Common myeloid progenitor, CD34-positive (primary cell): ENCODE measurements at places on chromosomes 12 and 14.

DNA sequence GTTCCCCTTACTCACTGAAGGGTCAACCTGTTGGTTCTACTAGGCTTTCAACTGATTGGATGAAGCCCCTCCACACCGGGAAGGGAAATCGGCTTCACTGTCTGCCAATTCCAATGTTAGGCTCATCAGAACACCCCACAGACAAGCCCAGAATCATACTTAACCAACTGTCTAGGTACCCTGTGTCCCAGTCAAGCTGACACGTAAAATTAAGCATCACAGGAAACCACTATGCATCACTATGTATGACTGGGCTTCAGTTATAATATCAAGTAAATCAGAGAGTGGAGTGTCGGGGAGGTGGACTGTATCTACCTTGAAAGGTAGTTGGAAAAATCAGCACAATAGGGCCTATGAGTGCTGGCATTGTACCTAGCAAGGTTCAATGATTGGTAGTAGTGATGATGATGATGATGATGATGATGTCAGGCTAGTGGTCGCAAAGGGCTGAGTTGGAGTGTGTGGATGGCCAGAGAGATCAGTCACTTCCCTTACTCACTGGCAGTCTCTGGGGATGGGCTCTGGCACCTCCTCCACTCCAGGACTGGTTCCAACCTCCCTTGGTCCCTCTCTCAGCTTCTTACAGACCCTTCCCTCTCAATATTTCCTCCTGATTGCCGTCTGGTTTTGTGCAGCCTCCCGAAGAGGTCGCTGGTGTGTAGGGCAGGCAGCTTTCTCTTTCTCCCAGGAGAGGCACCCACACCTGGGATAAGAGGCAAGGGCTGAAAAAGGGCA lies 3.3 kb upstream of the ATG101 start:
- no peak for DNase-seq

DNA sequence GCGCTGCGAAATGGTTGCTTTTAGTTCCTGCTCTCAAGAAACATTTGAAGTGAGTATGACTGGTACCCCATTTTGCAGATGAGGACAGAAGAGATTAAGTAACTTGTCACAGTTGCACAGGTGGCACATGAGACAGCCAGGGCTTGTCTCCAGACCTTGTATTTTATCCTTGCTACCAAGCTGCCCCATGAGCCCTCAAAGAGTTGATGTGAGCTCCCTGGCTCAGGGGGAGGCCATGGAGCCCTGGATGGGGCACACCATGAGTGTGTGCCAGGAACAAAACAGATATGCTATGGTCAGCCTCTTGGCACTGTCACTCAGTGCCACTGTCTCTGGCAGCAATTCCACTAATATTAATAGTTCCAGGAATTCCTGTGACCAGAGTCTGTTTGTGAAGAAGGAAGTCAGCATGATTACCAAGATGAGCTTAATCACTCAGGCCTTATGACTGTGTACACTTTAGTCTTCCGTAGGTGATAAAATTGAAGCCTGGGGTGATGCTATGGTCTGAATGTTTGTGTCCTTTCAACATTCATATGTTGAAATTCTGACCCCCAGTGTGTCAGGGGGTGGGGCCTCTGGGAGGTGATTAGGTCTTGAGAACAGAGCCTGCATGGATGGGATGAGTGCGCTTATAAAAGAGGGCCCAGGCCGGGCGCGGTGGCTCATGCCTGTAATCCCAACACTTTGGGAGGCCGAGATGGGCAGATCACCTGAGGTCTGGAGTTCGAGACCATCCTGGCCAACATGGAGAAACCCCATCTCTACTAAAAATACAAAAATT lies 806.8 kb downstream of the AACS start:
- DNase-seq = no peak

DNA sequence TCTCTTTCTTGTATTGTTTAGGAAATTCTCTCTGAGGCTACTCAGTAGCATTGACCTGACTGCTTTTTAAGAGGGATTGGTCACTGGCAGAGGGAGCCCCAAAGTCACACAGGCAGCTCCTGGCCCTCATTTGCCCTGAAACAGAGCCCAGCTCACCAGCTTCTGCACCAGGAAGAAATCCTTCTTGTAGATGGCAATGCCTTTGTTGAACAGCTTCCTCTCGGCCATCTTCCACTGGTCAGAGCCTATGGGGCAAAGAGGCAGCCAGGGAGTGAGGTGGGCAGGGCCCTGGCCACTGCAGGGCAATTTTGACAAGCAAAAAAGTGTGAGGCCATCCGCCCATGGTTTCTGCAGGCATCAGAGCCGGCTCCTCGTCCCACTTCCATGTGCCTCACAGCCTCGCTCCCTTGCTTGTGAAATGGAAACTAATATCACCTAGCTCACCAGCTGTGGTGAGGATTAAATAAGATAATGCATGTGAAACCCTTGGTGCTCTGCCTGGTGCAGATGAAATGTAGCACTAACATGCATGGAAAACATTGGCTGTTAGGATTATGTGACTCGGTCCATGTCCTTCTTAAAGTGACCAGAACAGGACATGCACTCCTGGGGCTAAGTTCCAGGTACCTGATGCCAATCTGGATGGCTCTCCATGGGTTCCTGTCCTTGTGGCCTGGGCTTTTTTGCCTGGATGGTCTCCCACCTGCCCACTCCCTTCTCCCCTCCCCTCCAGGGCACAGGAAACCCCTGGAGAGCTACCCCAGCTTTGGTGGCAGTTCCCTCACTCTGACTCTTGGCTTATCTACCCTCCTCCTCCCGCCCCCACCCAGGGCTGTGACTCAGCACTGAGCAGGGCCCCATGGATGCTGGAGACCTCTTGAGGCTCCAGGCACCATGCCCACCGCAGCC lies 11.2 kb upstream of the PNMA1 start:
- DNase-seq = peak; percentile 38

- no peak for DNase-seq
Observed at GRCh38 chr12:54337854-54338650, 13.1 kb downstream of the COPZ1 start.

GRCh38 chr12:46159309-46159901 lies 109.4 kb downstream of the SLC38A1 start:
- DNase-seq = no peak

GRCh38 chr14:23030936-23031335 lies 3.8 kb downstream of the PSMB5 start:
- no peak for DNase-seq

- DNase-seq = no peak
Observed at GRCh38 chr14:53938136-53938837, 18.3 kb downstream of the BMP4 start.

DNA sequence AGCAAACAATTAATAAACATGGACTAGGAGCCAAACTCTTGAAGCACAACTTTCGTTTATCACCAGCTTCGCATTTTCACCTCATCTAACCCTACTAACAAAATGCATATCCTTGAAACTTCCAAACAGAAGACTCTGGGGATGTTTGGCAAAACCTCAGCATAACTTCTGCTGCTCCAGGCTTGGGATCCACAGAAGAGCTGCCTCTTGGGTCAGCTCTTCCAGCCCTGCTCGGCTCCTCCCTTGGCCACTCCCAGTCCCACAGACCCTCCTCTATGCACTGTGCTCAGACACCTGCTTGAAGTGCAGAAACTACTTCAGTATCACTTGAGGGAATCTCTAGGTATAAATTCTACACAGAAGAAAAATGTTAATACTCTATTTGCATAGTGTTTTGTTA lies 110.0 kb upstream of the AMIGO2 start:
- no peak for DNase-seq

- no peak for DNase-seq
Observed at GRCh38 chr14:74141703-74142102, 56.9 kb downstream of the LIN52 start.

DNA sequence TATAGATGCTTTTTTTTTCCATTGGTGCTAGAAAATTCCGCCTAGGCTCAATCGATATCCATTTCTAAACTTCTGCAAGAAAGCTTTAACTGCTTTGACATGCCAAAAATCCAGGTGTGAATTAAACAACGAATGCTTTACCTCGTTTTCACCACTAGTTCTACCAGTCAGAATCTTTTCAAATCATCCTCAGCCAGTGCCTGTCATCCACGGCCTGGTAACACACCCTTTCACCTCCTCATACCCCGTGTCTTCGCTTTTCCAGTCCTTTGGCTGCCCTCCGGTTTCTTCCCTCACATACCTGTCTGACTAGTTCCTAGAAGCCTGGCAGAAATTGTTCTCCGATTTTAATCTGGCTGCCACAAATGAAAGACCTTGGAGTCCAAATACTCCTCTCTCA lies 1.4 kb upstream of the PHC1 start:
- DNase-seq = peak; percentile 43

DNA sequence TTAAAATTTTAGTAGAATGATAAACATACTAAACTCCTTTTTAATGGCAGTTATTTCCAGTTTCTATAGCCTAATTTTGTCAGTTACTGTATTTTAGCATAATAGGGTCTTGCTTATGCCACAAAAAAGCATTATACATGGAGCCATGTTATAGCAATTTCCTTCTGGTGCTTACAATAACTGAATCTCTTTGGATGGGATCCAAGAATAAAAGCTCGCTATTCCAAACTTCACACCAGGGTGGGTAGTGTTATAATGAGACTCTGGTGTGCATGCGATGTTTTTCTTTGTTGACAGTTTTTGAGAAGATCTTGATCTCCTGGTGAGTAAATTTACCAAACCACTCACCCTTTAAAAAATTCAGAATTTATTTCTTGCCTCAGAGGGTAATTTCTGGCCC lies 90.4 kb upstream of the CCDC91 start:
- DNase-seq = no peak

GRCh38 chr12:26732005-26732908 lies 100.7 kb downstream of the ITPR2 start:
- peak; percentile 85 for DNase-seq

GRCh38 chr12:62854024-62854423 lies 80.9 kb downstream of the PPM1H start:
- DNase-seq = no peak

DNA sequence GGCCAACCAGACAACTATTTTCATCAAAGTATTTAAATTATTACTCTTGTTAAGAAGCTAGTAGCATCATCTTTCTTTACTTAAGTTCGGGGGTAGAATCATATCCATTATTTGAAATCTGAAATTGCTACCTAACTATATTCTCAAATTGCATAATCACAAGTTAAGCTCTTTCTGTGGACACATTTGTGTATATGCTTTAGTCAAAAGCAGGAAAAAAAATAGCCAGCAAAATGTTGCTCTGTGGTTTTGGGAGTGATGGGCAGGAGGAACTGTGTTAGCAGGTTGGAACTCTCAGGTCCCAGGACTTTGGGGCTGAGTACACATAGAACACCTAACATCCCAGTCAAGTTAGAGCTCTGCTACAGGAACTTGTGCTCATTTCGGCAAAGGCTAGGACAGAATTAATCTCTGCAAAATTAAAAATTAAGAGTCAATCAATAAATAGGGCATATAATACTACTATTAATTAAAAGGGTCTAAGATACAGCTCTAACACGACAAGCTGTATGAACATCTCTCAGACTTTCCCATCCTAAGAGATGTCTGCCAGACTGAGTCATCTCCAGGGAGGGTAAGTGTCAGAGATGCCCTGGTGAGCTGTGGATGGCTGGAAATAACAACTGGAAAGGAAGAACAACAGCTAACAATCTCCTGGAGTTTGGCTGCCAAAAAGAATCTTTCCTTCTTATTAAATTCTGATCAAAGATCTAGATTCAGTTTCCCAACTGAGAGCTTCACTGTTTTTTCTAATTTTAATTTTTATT lies 203.5 kb upstream of the GZMB start:
- DNase-seq = no peak

DNA sequence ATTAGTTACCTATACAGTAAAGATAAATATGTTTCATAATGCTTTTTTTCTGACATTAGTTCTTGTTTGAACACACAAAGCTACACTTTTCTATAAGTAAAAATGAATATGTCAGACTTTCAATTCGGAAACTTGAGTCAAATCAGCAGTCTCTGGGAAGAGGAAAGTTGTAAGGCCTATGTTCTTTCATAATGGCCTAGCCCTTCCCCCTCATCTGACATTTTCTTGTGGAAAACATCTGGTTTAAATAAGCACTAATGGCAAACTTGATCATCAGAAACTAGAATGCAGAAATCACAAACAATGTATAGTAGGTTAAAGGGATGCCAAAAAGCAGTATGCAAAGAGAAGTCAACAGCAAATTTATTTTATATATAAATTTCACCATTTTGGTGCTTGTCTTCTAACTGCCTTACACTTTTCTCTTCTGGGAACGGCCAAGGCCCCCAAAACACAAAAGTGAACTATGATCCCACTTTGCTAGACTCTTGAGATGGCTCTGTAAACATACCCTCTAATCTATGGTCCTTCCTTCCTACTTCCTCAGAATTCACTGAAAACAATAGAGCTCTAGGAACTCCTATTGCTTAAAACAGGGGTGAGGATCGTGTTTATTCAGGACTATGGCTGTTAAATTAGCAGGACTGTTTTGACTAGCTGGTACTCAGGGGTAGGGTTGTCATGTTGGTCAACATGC lies 444.1 kb downstream of the RAD51B start:
- no peak for DNase-seq

DNA sequence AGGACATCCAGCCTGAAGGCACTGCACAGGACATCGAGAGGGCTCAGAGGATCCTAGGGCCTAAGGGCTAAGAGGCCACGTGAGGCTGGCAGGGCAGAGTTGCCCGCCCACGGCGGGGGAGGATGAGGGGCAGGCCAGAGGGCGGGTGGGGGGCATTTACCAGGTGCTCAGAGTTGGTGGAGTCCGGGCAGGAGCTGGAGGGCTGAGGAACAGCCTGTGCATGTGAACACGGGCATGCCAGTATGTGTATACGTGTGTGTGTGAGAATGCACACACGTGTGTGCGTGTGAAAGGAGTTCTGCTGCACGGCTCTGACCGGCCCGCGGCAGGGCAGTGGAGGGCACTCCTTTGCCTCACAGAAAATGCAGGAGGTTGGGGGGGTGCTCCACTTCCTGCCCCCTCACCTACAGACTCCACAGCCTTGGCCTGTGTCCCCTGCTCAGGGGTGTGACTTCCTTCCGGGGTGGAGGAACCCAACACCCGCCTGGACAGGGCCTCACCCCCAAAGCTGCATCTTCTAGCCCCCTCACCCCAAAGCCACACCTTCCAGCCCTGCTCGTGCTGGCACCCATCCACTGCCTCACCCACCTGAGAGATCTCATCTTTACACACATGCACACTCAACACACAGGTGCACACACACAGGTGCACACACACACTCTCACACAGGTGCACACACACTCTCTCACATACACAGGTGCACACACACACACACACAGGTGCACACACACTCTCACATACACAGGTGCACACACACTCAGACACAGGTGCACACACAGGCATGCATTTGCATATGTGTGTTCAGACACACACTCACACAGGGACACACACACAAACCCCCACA lies 11.8 kb upstream of the GPR132 start:
- DNase-seq = no peak
